ENCODE measurements at places on chromosomes 3 and 15. TPM values are rescaled to one million over a fixed set of nuclear protein-coding genes. Genes with fewer than 3 reads are reported as not detected.

- no peak overlapping the region for H3K4me3 ChIP-seq
- H3K27ac ChIP-seq, result no peak overlapping the region
- H3K27me3 ChIP-seq, result peaks cover 78% of the 10 kb centered on the region
- peaks cover 10% of the 10 kb centered on the region for H3K4me1 ChIP-seq
These were observed 1.2 kb downstream of the RASGRF1 start for GRCh38 chr15:79089331-79089889.

Gene TBC1D23
- 35.3 TPM for total RNA-seq

Gene ACAN
- total RNA-seq, result 11.6 TPM

- H3K4me3 ChIP-seq, result no peak overlapping the region
- peaks cover 10% of the 10 kb centered on the region for H3K4me1 ChIP-seq
- no peaks in the 10 kb centered on the region for H3K27me3 ChIP-seq
- no peak for DNase-seq
- no peaks in the 10 kb centered on the region for H3K36me3 ChIP-seq
These were observed 21.2 kb upstream of the IGF2BP2 start for GRCh38 chr3:185846037-185846436.

Gene MYD88
- total RNA-seq, result 13.3 TPM

Gene SLC12A1
- not detected for total RNA-seq

- H3K4me3 ChIP-seq, result no peak overlapping the region
- no peak overlapping the region for H3K27ac ChIP-seq
- peaks cover 17% of the 10 kb centered on the region for H3K4me1 ChIP-seq
- no peaks in the 10 kb centered on the region for H3K36me3 ChIP-seq
These were observed 42.8 kb downstream of the SSR3 start for GRCh38 chr3:156511987-156512677.

DNA sequence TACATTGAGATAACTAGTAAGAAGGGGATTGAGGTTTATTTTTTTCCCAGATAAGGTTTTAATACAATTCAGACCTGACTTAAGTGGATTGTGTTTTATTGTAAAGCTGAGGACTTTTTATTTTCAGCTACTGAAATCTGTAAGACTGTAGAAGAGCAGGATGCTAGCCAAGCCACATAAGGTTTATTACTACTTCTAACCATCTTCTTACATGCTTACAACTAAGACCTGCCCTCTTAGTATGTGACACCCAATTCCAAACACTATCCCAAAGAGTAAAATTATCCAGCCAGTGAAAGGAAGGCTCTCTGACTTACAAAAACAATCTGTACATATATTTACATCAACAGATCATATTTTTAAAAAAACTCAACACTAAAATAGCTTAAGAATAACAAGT, 564.5 kb upstream of the NAALADL2 start:
- no peaks in the 10 kb centered on the region for H3K27me3 ChIP-seq
- H3K4me1 ChIP-seq, result peaks cover 10% of the 10 kb centered on the region
- no peak overlapping the region for H3K27ac ChIP-seq
- no peak overlapping the region for H3K4me3 ChIP-seq
- no peak for DNase-seq

- no peak overlapping the region for H3K27ac ChIP-seq
- H3K36me3 ChIP-seq, result peaks cover 14% of the 10 kb centered on the region
- H3K4me3 ChIP-seq, result no peak overlapping the region
- H3K4me1 ChIP-seq, result peaks cover 4% of the 10 kb centered on the region
- H3K27me3 ChIP-seq, result no peaks in the 10 kb centered on the region
These were observed 226.5 kb upstream of the TOPAZ1 start for GRCh38 chr3:44015170-44015569.

DNA sequence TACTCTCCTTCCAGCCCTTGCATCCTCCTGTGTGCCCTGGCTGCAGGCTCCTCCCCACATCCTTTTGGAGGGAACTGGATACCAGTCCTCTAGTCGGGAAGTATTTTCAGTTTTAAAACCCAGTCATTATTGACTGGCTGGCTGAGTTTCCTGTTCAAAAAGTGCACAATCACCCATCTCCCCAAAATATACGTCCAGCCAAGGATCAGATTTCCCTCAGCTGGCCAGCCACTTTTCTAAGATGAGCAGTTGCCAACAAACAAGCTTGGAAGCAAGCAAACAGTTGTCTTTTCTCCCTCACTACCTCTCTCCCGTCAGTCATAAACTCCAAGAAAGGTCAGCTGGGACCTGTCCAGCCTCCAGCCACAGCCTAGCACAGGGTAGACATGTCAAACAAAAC, 147.7 kb upstream of the GALNT15 start:
- H3K4me3 ChIP-seq, result no peak overlapping the region
- DNase-seq, result no peak
- H3K27me3 ChIP-seq, result no peaks in the 10 kb centered on the region
- H3K4me1 ChIP-seq, result peaks cover 11% of the 10 kb centered on the region
- no peak overlapping the region for H3K27ac ChIP-seq

- no peak overlapping the region for H3K27ac ChIP-seq
- peaks cover 13% of the 10 kb centered on the region for H3K27me3 ChIP-seq
- no peak for DNase-seq
- H3K36me3 ChIP-seq, result no peaks in the 10 kb centered on the region
- H3K4me3 ChIP-seq, result no peak overlapping the region
These were observed 9.1 kb upstream of the ARHGEF3 start for GRCh38 chr3:56810577-56811545.

Gene SERPINI2
- not detected for total RNA-seq

Gene STRIT1
- not detected for total RNA-seq

DNA sequence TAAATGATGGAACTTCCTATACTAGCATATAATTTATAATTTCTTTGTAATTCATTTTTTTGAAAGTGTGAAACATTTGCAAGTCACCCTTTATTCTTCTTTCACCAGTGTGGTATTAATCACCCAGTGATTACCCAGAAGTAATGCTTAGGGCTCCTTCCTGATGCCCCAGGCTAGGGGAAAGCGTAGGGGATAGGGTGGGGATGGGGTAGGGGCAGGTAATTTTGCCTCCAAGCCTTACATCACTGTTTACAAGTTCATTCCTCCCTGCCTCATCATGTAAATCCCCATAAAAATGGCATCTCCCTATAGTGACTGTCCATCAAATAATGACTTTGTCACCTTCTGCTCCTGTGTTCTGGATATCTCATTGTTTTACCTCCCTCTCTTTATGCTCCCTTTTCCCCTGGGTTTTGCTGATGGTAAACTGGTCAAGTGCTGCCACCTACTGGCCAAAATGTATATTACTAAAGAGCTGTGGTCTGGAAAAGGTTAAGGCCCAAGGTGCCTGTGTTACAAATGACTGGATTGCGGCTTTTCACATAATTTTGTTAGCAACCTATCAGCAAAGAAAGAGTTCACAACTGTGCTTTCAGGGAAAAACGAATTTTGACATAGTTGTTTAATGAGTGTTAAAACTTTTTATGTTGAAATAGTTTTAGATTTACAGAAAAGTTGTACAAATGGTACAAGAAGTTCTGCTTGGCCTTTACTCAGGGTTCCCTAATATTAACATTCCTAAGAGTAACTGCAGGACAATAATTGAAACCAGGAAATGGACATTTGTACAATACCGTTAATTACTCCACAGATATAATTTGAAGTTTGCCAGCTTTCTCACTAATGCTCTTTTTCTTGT, 54.7 kb downstream of the ONECUT1 start:
- DNase-seq, result no peak
- H3K36me3 ChIP-seq, result no peaks in the 10 kb centered on the region
- H3K4me3 ChIP-seq, result no peak overlapping the region
- no peak overlapping the region for H3K27ac ChIP-seq
- H3K4me1 ChIP-seq, result peaks cover 7% of the 10 kb centered on the region

GRCh38 chr3:119524931-119525662, 26.8 kb downstream of the TIMMDC1 start:
- peaks cover 30% of the 10 kb centered on the region for H3K36me3 ChIP-seq
- DNase-seq, result no peak
- no peaks in the 10 kb centered on the region for H3K4me1 ChIP-seq
- no peak overlapping the region for H3K4me3 ChIP-seq
- H3K27ac ChIP-seq, result no peak overlapping the region

DNA sequence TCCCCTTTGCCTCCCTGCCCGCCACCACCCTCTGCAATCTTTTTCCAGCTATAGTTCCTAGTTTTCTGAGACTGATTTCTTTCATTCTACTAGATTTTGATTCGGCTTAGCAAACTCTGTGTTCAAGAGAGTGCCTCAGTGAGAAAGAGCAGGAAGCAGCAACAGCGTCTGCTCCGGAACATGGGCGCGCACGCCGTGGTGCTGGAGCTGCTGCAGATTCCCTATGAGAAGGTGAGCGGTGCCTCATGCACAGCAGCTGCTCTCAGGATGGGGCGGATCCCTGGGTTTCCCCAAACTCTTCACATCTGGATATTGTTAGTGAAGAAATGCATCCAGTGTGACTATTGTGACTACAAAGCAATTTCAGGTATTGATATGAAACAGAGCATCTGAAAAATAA, 191.8 kb downstream of the ITPR1 start:
- H3K4me3 ChIP-seq, result no peak overlapping the region
- H3K27me3 ChIP-seq, result no peaks in the 10 kb centered on the region
- DNase-seq, result no peak
- H3K36me3 ChIP-seq, result peaks cover 10% of the 10 kb centered on the region
- no peak overlapping the region for H3K27ac ChIP-seq

Gene ADCY5
- total RNA-seq, result 15.3 TPM

Gene FBXW12
- total RNA-seq, result not detected

Gene SLC12A6
- 58.7 TPM for total RNA-seq

Gene C3orf18
- 2.2 TPM for total RNA-seq

Gene MAP1A
- total RNA-seq, result 29.2 TPM

Gene HES1
- 51.6 TPM for total RNA-seq

DNA sequence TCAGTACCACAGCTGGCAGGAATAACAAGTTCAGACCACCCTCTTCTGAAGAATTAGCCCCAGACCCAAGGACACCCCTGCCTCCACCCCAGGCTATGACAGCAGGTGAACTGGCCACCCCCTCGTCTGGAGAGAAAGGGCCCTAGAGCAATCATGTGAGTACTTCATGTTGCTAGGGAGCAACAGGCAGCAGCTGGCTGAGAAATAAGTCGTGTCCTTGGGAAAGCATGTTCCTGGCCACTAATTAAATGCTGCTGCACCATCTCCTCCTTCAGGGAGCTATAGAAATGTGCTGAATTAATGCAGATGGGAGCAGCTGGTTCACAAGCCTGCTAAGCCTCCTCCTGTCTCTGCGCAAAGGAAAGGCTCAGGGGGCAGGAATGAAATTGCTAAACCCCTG, 31.5 kb downstream of the MRPS11 start:
- H3K27ac ChIP-seq, result no peak overlapping the region
- no peak for DNase-seq
- no peaks in the 10 kb centered on the region for H3K4me1 ChIP-seq
- H3K36me3 ChIP-seq, result peaks cover 6% of the 10 kb centered on the region

- no peak overlapping the region for H3K4me3 ChIP-seq
- H3K27me3 ChIP-seq, result no peaks in the 10 kb centered on the region
- H3K4me1 ChIP-seq, result peaks cover 17% of the 10 kb centered on the region
These were observed 109.7 kb upstream of the ALDH1A3 start for GRCh38 chr15:100769975-100770340.

- H3K4me3 ChIP-seq, result peak overlapping the region; percentile 84
- H3K36me3 ChIP-seq, result no peaks in the 10 kb centered on the region
- H3K27me3 ChIP-seq, result no peaks in the 10 kb centered on the region
- peak overlapping the region; percentile 98 for H3K27ac ChIP-seq
- DNase-seq, result no peak
These were observed 643 bp upstream of the RNU5B-1 start for GRCh38 chr15:65303687-65304380.

GRCh38 chr3:87792534-87793336, 266.1 kb downstream of the CGGBP1 start:
- no peak for DNase-seq
- peaks cover 59% of the 10 kb centered on the region for H3K27me3 ChIP-seq
- no peak within 1 kb of the TSS for H3K27ac ChIP-seq
- no peaks in the 10 kb centered on the region for H3K36me3 ChIP-seq

Gene CA12
- total RNA-seq, result 0.76 TPM

Gene GBE1
- 39.8 TPM for total RNA-seq

- H3K27me3 ChIP-seq, result no peaks in the 10 kb centered on the region
- H3K4me1 ChIP-seq, result peaks cover 24% of the 10 kb centered on the region
- no peaks in the 10 kb centered on the region for H3K36me3 ChIP-seq
- no peak overlapping the region for H3K4me3 ChIP-seq
- H3K27ac ChIP-seq, result no peak overlapping the region
These were observed 404.2 kb upstream of the RGMA start for GRCh38 chr15:93493172-93493571.

DNA sequence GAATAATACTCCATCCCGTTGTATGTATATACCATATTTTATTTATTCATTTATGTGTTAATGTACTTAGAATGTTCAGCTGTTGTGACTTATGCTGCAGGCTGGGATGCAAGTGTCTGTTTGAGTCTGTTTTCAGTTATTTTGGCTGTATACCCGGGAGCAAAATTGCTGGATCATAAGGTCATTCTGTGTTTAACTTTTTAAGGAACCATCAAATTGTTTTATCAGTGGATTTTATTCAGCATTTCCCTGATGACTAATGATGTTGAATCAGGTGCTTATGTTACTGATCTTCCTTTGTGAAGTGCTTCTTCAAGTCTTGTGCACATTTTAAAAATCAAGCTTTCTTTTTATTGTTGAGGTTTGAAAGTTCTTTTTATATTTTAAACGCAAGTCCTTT, 118.1 kb downstream of the SLC25A26 start:
- peak overlapping the region; percentile 62 for H3K27ac ChIP-seq
- peaks cover 69% of the 10 kb centered on the region for H3K4me1 ChIP-seq
- no peak overlapping the region for H3K4me3 ChIP-seq
- no peaks in the 10 kb centered on the region for H3K27me3 ChIP-seq
- no peaks in the 10 kb centered on the region for H3K36me3 ChIP-seq
- no peak for DNase-seq

Gene CGNL1
- 6.2 TPM for total RNA-seq

DNA sequence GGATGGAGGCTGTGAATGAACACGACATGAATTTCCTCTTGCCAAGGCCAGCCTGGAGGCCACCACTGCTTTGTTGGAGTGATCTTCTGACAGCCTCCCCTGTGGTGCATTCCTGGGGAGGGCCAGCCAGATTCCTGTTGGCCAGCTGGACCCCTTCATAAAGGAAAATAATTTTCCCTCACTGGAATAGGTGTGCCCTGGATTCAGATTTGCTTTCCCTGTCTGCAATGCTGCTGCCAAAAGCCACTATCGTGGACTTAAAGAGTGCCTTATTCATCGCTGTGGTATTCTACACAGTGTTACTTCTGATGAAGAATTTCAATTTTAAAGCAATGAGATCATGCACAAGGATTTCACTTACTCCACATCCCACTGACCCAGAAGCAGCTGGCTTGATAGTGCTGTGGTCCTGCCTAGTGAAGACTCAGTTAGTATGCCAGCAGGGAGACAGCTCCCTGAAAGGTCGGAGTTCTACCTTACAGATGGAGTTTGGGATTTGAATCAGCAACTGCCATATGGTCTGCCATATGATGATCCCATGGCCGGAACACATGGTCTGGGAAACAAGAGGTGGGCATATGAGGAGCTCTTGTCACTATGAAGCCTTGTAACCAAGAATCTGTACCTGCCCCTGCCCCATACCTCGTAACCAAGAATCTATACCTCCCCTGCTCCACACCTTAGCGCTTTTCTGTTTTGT, 145.2 kb downstream of the KLF13 start:
- H3K36me3 ChIP-seq, result no peaks in the 10 kb centered on the region
- H3K27me3 ChIP-seq, result no peaks in the 10 kb centered on the region
- H3K4me3 ChIP-seq, result no peak overlapping the region
- DNase-seq, result peak; percentile 65

- H3K27me3 ChIP-seq, result peaks cover 11% of the 10 kb centered on the region
- no peaks in the 10 kb centered on the region for H3K4me1 ChIP-seq
- H3K4me3 ChIP-seq, result no peak overlapping the region
- H3K36me3 ChIP-seq, result no peaks in the 10 kb centered on the region
- no peak overlapping the region for H3K27ac ChIP-seq
These were observed 23.0 kb upstream of the EPHB1 start for GRCh38 chr3:134772011-134772410.
